NCI-H2107 (cell line): ENCODE measurements at places on chromosomes 5 and 9.

GRCh38 chr5:61159836-61160235, 2.4 kb downstream of the SMIM15 start:
- no peak for DNase-seq

GRCh38 chr5:127951791-127952190, 131.8 kb upstream of the SLC12A2 start:
- DNase-seq = no peak

DNA sequence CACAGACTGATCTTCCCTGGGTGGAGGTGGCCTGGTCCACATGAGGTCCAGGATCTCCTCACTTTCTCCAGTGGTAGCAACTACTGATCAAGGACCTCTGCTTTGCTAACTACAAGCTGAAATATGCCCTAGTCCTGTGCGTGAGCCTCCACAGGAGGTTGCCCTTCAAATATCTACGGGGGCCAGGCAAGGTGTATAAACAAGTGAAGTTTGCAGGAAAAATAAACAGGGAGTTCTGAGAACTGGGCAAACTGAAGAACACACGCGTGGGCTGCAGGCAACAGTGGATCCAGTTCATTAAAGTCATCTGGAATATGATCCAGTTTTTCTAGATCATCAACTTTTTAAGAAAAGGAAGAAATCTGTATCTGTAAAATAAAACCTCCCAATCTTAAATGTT, 167.5 kb upstream of the NR3C1 start:
- no peak for DNase-seq

GRCh38 chr5:129003232-129003631, 37.9 kb downstream of the SLC27A6 start:
- DNase-seq = no peak

GRCh38 chr5:160799184-160799583, 52.8 kb downstream of the ATP10B start:
- no peak for DNase-seq

GRCh38 chr5:21173036-21173435, 1185.0 kb upstream of the CDH18 start:
- no peak for DNase-seq

GRCh38 chr9:132641216-132641615, 28.6 kb downstream of the DDX31 start:
- no peak for DNase-seq

DNA sequence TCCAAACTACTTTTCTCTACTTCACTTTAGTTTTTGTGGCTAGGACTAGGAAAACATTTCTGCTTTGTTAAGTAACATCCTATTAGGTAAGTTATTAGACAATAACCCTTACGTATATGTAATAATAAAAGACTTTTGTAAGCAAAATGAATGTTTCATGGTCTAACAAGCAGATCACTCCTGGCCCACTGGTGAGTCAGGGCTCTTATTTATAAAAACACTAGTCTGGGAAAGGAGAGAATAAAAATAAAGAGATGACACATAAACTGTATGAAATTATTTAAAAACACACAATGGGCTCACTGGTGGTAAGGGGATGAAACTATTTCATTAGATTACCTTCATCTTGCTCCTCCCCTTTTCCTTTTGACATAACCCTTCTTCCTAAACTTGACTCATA, 2212.2 kb upstream of the ACO1 start:
- no peak for DNase-seq

- no peak for DNase-seq
Measured at GRCh38 chr5:156232251-156232869, 94.6 kb upstream of the SGCD start.

DNA sequence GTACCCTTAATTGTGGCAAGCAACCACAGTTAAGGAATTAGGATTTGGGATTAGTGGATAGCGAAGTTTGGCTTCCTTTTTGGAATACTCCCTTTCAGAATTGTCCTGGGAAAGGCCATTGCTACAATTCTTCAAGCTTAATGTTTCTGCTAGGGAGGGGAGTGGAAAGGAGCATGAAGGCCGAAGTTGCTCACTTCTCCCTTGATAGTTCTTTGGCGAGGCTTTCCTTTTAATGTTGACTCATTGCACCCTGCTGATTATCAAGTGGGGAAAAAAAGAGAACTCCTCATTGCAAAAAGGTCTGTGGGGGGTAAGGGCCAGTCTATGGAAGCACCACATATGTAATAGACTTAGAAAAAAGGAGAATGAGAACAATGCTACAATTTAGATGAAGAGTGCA, 30.7 kb downstream of the GRIN3A start:
- DNase-seq = no peak
